ENCODE measurements at places on chromosomes 13 and 19.

DNA sequence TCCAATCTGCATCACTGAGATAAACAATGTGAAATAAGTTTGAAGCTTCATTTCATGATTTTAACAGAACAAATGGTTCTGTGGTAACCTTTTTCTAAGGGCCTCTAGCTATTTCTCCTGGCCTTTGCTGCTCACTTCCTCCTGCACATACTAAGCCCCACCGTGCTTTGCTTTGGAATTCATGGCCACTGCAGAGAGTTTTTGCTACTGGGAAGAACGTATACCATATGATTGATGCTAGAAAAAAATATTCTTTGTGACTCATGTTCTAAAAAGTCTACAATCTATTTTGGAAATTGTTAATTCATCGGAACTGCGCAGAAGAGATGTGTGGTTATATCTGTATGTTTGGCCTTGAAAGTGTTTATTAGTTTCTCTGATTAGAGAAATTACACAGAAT is 747.3 kb downstream of the PCDH9 start:
- no peak for DNase-seq

DNA sequence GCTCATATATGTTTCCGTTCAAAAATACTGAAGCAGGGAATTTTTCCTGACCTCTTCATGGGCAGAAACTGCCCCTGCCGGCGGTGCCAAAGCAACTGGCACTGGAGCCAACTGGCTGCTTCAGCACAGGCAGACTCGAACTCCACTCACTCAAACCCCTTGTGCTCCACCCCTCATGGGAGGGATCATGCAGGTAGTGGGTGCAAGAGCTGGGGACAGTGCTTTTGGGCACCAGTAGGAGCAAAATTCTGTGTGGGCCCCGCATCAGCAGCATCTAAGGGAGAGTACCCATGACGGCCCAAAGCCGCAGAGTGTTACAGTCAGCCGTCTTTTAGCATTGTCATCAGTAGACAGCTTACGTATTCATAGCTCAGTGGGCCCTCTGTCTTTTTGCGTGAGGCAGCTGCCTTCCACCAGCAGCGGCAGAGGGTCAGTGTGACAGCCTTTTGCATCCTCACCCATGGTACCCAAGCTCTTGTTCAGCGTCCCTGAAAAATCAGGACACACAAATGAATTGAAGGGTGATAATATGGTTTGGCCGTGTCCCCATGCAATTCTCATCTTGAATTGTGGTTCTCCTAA is 393.8 kb downstream of the SLITRK6 start:
- DNase-seq = no peak

DNA sequence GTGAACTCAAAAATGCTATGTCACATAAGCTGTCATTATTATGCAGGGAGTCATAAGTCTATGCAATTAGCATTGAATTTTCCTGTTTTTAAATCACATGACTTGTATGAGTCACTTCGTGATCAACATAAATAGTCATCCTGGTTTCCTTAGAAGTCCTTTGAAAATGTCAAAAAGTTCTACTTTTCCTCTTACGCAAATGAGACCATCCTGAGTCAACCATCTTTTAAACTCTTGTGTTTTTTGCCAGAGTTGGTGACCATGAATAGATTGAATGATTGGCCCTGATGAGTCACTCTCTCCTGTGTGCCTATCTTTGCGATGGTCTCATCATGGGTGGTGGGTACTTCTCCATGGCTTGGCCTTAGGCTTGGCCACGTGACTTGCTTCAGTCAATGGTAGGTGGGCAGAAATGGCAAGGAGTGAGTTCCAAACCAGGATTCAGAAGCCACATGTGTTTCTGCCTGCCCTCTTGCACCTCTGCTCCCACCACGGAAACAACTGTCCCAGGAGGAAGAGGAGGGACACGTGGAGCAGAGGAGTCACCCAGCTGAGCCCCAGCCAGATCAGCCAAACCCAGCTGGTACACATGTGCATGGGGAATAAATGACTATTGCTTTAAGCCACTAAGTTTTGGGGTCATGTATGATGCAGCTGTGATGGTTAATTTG is 123.5 kb upstream of the CACNA1A start:
- no peak for DNase-seq

GRCh38 chr13:39433651-39434050 is 169.3 kb downstream of the LHFPL6 start:
- DNase-seq = no peak

- DNase-seq = no peak
These were observed 983 bp downstream of the ZNF415 start for GRCh38 chr19:53131727-53132126.

- no peak for DNase-seq
These were observed 73.2 kb upstream of the MLNR start for GRCh38 chr13:49146950-49147355.

DNA sequence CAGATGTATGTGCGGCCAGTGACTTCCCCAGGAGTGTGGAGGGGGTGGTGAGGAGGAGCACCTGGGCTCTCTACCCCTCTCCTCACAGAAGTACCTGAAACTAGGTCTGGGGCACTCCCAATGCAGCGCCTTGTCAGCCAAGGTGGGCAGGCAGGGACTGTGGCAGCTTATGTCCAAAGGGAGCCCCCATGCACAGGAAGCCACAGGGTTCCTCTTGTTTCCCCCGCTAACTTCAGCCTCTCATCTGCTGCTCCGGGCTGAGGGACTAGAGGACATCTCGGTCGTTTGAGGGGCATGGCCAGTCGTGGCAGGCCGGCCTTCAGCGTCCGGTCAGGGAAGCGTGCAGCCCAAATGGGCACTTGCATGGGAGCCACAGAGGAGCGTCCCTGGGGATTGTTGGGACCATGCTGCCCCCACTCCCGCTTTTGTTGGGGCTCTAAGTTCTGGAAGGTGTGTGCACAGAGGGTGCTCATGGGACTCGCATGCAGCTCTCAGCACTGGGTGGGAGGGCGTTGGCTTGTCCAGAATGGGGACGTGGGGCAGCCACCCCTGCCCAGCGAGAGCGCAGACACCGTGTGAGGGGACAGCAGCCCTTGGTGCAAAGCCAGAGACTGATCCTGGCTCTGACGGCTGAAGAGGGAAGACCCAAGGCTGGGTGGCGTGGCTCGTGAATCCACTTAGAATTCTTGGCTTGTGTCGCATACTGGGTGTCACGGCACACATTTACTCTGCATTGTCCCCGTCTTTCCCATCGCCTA is 16.6 kb upstream of the NPAS1 start:
- no peak for DNase-seq

- DNase-seq = no peak
These were observed 7.2 kb downstream of the PNPLA6 start for GRCh38 chr19:7542556-7543348.

GRCh38 chr13:50124536-50125303 is 109.5 kb downstream of the KCNRG start:
- peak; percentile 66 for DNase-seq

- DNase-seq = no peak
These were observed 2.7 kb downstream of the FCHO1 start for GRCh38 chr19:17753976-17754375.

GRCh38 chr19:7799640-7800355 is 30.2 kb upstream of the EVI5L start:
- DNase-seq = peak; percentile 75

DNA sequence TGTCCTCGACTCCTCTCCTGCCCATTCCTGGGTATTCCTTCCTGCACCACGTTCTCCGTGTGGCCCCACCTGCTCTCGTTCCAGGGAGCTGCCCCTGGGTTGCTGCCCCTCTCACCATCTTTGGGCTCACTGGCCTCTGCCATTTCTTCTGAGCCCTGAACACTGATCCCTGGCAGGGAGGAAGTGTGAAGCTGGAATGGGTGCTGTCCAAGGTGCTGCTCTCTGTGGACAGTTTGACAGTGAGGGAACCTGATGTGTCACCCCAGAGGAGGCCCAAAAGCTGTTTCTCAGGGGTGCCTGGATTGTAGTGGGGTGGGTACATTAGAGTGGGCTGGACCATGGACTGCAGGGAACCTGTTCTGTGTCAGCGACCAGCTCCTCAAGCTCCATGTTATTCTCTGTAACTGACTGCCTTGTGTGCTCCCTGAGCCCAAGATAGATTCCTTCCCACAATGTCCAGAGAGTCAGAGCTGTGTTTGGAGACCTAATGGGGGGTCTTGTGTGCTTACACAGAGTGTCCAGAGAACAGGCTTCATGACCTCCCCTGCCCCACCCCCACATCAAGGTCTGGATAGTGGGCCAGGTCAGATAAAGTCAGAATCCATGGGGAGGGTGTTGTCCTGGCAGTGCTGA is 7.2 kb upstream of the CEACAM8 start:
- peak; percentile 13 for DNase-seq

- DNase-seq = no peak
These were observed 408.2 kb downstream of the TBC1D4 start for GRCh38 chr13:75073786-75074185.

- DNase-seq = no peak
These were observed 1153.7 kb downstream of the PCDH9 start for GRCh38 chr13:66076417-66076816.

DNA sequence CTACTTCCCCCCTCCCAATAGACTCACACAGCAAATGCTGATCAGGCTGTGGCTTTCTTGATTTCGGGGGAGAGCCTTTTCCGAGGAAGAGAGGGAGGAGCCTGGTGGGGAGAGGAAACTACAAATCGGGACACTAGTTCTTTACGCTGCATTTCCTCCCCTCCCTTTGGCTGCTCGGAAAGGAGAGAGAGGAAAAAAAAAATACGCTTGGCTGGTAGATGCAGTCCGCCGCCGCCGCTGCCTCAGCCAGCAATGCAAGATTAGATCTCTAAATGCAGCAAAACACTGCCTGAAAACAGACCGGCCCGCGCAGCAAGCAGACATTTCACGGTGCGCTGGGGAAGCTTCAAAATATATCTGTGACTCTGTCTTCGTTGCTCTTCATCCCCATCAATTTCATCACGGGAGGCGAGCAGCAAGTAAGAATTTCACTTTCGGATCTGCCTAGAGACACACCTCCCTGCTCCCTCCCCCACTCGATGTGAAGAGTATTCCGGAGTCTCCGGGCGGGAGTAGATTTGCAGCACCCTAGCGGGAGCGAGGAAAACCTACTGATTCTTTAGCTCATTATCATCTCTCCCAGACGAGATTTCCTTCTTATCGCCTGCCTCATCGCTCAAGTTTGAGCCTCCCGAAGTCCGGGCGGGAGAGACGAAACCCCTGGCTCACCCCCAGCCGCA is at the start of gene PCDH17:
TSS of gene PCDH17 (plus strand) at position 149 of the 680 bp plus-strand sequence. CDS start 803 bp downstream, outside the sequence.
- DNase-seq = peak; percentile 83

- no peak for DNase-seq
These were observed 3.5 kb downstream of the MKNK2 start for GRCh38 chr19:2047449-2048103.

- no peak for DNase-seq
These were observed 38.1 kb upstream of the SLC10A2 start for GRCh38 chr13:103104340-103104739.

GRCh38 chr13:39874331-39875053 is 219.0 kb downstream of the COG6 start:
- no peak for DNase-seq

DNA sequence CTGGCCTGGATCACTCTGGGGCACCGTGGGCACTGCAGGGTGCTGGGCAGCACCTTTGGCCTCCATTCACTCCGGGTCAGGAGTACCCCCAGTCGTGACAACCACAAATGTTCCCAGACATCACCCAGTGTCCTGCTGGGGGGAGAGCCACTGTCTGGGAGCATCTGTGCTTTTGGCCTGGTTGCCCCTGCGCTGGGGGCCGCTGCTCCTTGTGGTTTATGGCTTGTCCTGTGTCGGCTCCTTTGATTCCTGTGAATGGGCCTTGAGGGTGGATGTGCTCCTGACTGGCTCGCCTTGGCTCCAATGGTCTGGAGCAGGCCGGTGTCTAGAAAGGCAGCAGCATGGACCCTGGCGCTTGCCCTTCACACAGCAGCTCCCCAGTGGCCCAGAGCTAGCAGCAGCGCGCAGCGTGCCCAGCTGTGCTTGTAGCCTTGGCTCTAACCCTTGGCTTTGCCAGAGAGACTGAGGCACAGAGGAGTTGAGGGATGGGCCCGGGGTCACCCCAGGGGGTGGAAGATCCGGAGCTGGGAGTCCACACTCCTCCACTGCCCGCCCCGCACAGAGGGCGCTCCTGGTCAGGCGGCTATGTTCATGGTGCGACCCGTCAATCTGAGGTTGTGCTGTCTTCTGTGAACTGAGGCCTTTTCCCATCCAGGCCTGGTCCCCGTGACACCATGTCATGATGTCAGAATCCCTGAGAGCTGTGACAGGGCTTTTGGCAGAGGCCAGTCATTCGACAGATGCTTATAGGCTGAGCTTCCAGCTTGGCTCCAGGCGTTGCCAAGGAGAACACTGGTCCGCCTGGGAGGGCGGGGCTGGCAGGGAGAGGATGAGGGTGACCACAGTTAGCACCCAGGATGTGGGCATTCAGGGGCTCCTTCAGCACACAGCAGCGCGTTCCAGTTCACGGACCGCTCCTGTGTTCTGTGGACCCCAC is 4.1 kb downstream of the DAZAP1 start:
- DNase-seq = no peak

DNA sequence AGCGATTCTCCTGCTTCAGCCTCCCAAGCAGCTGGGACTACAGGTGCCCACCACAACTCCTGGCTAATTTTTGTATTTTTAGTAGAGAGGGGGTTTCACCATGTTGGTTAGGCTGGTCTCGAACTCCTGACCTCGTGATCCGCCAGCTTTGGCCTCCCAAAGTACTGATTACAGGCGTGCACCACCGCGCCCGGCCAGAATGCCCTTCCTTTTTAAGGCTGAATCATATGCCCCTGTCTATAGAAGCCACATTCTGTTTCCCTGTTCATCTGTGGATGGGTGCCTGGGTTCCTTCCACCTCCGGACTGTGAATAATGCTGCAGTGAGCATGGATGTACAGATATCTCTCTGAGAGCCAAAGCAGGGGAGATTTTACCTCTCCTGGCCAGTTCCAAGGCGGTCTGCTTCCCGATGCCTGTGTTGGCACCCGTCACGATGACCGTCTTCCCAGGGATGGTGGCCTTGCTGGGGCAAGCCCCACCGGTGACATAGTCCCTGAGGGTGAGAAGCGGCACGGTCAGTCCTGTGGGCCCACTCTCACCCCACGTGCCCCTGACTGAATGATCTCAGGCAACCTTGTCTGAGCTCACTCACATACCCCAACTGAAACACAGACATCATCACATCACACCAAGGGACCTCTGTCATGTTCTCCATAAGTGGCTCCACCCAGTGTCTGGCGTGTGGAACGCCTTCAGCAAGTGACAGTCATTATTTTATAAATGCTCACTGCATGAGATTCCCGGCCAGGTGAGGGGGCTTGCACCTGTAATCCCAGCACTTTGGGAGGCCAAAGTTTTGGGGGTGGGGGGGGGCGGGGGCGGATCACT is 4.0 kb downstream of the RDH13 start:
- DNase-seq = no peak

DNA sequence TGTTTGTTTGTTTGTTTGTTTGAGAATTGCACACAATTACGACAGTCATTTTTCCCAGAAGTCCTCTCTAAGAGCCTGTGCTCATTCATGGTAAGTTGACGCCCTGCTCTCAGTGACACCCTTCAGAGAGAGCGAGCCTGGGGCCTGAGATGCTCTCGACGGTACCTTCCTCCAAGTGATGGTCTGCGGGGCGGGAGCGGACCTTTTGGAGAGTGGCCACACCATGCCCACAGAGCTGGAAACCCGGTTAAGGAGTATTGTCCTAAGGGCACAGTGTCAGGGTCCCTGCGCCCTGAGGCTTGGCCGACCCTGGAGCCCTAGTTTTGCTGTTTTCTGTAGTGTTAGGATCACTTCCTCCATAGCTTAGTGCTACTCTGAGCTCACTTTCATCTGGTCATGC is 3.6 kb downstream of the POP4 start:
- DNase-seq = no peak

Measured in muscle of arm (tissue), 14 donors.